ENCODE measurements at places on chromosomes 4 and X.

- DNase-seq, result no peak
Observed at GRCh38 chr4:152981842-152982241, 45.7 kb downstream of the FHDC1 start.

DNA sequence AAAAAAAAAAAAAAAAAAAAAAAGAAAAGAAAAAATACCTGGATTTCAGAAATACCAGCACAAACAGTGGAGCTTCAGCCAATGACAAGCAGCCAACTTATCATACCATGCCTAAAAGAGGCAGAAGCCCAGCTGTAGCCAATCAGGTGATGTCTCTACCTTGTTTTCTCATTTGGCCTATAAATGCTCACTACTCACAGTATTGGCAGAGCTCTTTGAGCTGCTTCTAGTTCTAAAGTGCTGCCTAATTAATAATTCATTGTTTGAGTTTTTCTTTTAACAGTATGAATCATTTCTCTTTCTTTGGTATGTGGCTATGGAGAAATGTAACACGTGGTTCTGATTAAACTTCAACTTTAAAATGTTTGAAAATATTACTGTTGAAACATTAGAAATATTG lies 188.8 kb upstream of the TECRL start:
- DNase-seq, result no peak

DNA sequence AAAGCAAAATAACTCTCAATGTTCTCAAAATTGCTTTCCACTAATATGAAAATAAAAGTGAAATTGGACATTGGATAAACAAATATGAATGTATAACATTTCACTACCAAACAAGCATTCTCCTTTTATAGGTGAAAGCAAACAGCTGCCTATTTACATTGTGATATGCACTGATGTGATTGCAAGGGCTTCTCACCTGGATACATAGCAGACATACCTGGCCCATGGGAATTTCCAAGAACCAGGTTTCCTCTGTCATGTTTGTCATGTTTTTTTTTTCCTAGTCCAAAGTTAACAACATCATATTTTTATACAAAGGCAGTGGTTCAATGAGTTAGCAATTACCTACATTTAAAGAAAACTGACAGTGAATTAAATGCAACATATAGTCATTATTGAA lies 228.5 kb downstream of the ANKRD50 start:
- DNase-seq, result no peak

DNA sequence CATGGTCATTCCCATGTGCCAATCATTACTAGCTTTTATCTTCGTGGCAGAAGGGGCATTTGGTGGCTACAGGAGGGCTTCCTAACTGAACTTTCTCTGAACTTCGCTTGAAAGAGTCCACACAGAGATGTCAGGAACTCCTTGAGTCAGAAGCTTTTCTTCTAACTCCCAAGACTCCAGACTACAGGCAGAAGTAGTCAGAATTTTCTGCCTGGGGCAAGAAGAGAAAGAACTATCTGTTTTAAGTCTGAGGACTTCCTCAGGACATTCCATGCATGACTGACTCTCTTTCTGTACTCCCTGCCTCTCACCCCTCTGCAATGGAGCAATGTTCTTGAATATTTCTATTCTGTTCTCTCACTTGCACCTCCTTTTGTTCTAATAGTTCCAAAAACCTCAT lies 170.5 kb upstream of the TBC1D9 start:
- DNase-seq, result no peak

- DNase-seq, result peak; percentile 58
Observed at GRCh38 chr4:73816814-73817213, 19.7 kb upstream of the CXCL6 start.

- DNase-seq, result no peak
Observed at GRCh38 chr4:87390551-87390890, 467 bp downstream of the HSD17B11 start.

DNA sequence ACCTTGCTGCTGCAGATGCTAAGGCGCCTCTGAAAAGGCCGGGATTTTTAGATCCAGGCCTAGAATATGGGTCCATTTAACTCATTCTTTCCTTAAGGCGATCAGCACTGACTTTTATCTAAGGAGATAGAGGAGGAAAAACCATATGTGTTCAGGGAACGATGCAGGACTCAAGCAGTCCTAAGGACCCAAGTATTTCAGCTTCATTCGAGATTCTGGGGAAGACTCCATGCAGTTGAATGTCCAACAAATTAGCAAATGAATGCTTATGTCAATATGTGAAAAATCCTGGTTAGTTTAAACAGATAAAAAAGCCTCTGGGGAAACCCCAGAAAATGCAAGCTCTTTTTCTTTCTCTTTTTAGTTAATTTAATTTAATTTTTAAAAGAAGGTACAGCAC lies 36.0 kb downstream of the HELT start:
- DNase-seq, result no peak

- DNase-seq, result no peak
Observed at GRCh38 chr4:94372228-94372978, 29.8 kb upstream of the HPGDS start.

- no peak for DNase-seq
Observed at GRCh38 chr4:167109859-167110258, 124.4 kb downstream of the SPOCK3 start.

- no peak for DNase-seq
Observed at GRCh38 chr4:139986689-139987501, 167.1 kb downstream of the MAML3 start.

- no peak for DNase-seq
Observed at GRCh38 chr4:15914736-15915135, 23.8 kb downstream of the FGFBP1 start.

- DNase-seq, result no peak
Observed at GRCh38 chrX:45517090-45517973, 316.7 kb upstream of the DIPK2B start.

- no peak for DNase-seq
Observed at GRCh38 chrX:109889289-109890006, 113.5 kb upstream of the TMEM164 start.

- no peak for DNase-seq
Observed at GRCh38 chr4:10129196-10130177, 12.9 kb upstream of the WDR1 start.

- no peak for DNase-seq
Observed at GRCh38 chr4:183552274-183553146, 47.7 kb downstream of the ING2 start.

DNA sequence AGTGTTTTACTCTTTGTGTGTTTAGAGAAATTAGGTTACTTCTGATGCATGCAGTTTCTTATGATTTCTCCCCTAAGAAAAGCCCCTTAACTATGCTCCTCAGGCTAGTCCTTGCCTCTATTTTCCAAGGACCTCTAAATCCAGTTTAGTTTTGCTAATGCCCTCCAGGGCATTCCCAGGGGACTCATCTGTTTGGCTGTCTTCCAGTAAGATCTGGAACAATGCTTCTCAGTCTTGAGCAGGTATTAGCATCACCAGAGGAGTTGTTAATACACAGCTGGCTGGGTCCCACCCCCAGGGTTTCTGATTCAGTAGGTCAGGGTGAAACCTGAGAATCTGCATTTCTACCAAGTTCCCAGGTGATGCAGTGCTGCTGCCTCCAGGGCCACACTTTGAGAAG lies 56.9 kb downstream of the OTC start:
- no peak for DNase-seq

- DNase-seq, result peak; percentile 60
Observed at GRCh38 chr4:5956285-5957021, 61.8 kb downstream of the C4orf50 start.

- no peak for DNase-seq
Observed at GRCh38 chr4:4987656-4988055, 31.6 kb downstream of the CYTL1 start.

- peak; percentile 80 for DNase-seq
Observed at GRCh38 chr4:110087070-110087708, 111.2 kb downstream of the ELOVL6 start.

GRCh38 chrX:9130031-9130430 lies 96.1 kb upstream of the FAM9B start:
- DNase-seq, result no peak

- DNase-seq, result no peak
Observed at GRCh38 chr4:74362347-74362746, 2.6 kb upstream of the EREG start.

- peak; percentile 99 for DNase-seq
Observed at GRCh38 chr4:73661646-73662119, 41.4 kb upstream of the RASSF6 start.

DNA sequence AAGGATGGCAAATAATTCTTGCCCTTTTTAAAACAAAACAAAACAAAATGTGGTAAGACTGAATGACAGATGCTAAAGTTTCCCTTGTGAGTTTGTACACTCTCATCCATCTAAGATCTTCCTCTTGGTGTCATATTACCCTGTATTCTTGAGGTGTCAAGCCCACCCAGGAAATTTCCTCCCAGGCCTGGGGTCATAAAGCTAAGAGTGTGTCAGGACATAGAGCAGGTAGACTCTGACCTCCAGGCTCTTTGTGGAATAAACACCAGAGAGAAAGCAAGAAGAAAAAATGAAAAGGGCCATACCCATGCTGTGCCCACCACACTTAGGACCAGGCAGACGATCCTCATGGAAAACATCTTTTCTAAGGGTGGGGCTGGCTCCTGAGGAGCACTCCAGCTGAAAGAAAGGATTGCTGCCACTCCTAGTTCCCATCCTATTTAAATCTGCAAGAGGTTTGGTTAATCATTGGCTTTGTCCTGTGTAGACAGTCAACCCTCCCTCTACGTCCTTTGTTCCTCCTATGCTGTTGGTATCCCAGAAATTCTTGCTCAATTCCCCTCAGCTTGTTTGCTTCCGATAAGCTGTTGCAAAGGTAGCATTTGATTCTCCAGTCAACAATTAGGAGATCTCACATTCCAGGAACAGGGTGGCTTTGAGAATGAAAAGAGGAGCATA lies at the start of gene FGA:
Gene FGA (minus strand): TSS at position 414 of the 678 bp plus-strand sequence. CDS start 55 bp downstream, at position 359.
- no peak for DNase-seq

- DNase-seq, result no peak
Observed at GRCh38 chrX:43500246-43500645, 155.9 kb upstream of the MAOA start.

DNA sequence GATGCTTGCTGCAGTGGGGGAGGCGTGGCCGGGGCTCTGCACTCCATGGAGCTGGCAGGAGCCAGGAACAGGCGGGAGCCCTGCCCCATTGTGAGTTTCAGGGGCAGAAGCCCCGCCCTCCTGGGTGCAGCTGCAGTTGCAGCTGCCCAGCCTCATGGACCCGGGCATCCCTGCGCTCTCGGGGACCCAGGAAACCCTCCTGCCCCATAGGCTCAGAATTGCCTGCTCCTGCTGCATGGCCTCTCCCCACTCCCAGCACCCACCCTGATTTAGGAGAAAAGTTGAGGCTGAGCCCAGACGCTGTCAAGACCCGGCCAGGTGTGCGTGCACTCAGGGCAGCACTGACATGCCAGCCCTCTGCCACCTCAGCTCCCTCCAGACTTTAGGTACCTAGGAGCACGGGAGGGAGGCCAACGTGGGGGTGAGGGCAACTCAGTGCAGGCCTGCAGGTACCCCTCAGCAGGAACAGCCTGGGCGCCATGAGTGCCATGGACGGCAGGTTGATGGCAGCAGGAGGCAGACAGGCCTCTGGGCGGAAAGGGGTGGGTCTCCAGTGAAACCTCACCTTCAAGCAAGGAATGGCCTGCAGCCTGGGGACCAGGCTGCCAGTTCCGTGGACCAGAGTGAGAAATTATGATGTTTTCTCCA lies 67.2 kb upstream of the MAGEB2 start:
- no peak for DNase-seq

DNA sequence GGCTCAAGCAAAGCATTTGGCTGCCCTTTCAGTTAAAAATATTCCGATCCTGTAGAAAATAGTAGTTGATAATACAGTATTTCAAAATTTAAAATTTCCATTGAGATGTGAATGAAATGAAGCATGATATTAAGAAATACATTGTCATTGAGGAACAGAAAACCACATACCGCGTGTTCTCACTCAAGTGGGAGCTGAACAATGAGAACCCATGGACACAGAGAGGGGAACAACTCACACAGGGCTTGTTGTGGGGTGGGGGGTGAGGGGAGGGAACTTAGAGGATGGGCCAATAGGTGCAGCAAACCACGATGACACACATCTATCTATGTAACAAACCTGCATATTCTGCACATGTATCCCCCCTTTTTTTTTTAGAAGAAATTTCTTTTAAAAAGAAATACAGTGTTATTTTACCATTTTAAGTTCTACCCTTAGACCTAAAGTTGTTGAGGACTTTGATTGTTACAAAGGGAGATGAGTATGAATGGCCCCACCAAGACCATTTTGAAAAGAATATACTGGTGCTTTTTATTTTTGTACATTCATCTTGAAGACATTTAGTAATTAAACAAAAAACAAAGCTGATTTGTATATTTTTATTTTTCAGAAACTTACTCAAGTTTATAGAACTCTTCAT lies 52.0 kb upstream of the IL13RA1 start:
- DNase-seq, result no peak

- no peak for DNase-seq
Observed at GRCh38 chr4:141609243-141609642, 27.1 kb upstream of the IL15 start.

Data from pulmonary artery endothelial cell (primary cell).